CD4-positive, alpha-beta T cell treated with Interleukin-4 for 4 hours (primary cell): ENCODE measurements at places on chromosomes 12 and 14.
A peak's percentile ranks its signal among the peaks of the same experiment; 100 is the strongest.

DNA sequence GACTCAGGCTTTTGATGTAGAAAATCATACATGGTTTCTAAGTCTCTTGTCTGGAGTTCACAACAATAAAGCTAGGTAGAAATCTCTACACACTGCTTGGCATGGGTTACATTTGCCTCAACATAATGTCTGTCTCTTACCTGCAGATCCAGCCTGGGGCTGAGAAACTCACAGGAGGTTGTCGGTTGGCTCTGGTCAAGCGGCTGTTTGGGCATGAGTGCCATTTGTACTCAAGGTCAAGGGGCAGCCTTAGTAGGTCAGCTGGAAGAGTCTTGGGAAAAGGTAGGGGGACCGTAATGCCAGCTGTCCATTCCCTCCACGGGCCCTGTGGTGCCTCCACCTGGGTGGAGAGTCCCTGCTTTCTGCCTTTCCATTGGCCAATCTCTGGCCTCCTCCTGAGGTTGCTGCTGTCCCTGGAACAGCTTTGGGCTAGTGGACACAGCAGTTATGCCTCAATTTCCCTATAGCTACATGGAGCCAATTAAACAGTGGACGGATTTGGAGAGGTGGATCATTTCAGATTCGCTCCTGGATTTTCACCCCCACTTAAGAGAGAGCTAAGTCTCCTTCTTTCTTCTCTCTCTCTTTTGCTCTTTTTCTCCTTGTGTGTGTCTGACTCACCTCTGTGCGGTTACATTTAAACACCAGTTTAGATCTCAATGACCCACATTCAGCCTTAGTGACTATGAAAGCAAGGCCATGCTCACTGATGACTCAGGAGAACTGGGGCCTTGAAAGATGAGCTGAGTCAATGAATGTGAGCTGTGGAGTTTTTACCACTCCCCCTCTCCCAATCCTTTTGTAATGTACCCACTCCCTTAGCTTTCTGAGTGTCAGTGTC is 132.8 kb upstream of the HIF1A start:
- peak; percentile 72 for DNase-seq

DNA sequence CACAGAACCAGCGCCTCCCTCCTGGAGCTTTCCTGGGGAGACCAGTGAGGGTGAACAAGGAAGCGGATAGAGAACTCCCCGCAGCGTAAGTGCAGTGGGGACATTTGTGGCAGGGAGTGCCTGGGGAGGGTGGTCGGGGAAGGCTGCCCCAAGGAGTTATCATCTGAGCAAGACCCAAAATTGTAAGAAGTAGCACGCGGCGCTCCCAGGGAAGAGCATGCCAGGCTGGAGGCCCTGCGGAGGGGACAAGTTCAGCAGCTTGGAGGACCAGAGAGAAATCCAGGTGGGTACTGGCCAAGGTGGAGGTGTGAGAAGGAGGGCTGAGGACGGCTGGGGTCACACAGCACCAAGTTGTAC is 46.2 kb upstream of the RIMBP2 start:
- DNase-seq = no peak

DNA sequence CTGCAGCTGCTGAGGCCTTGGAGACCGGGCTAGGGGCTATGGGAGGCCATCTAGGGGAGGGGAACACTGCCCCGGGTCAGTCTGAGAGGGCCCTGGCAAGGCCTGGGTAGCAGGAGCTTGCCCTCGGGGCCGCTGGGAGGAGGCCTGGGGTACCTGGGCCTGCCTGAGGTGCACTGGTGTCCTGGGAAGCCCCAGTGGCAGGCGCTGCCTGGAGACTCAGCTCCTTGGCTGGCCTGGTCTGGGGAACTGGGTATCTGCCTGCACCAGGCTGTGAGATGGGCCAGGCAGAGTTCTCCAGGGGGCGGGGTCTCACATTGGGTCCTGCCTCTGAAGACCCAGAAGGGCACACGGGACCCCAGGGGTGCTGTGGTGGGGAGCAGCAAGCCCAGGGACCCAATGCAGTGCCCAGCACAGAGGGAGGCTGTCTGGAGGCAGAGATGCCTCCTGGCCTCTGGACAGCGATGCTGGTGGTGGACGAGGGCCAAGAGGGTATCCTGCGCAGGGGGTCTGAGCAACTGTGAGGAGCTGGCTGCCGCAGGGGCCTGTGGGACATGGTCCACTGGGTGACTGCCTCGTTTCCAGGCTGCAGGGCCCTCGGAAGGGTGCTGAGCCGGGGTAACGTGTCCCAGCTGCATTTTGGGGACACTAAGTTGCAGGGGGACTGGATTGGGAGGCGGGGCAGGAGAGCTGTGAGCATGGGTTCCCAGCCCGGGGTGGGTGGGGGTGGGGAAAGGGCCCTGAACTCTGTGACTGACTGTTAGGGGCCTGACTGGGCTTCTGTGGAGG is 7.4 kb upstream of the MTA1 start:
- DNase-seq = no peak

DNA sequence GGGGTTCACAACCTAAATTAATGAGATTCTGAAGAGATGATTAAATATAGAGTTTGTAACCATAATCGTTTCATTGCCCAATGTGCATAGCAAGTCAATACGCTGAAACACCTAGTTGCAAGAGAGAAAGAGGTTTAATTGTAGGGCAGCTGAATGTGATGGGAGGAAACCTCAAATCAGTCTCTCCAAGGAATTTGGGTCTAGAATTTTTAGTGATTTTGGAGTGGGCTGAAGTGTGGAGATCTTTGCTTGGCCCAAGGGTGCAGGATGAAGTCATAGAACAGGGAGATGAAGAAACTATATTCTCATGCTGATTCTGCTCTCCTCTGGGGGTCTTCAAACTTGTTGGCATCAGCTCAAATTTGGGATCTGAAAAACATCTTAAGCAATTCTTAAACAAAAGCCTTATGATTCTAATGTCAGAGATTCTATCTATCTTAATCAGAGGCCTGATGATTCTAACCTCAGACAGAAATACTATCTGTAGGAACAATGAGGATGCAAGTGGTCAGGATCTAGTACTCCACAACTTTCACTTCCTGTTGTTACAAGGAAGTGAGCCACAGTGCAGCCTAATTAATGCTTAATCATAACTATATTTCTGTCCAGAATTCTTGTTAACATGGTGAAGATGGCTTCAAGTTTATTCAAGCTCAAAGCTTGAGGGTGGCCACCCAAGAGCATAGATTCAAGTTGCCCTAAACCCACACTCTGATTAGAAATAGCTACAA is 80.2 kb upstream of the FUT8 start:
- DNase-seq = no peak

GRCh38 chr12:85559127-85559526 is 277.1 kb downstream of the RASSF9 start:
- no peak for DNase-seq

GRCh38 chr12:98955284-98955683 is 310.2 kb downstream of the APAF1 start:
- DNase-seq = no peak

- no peak for DNase-seq
Observed at GRCh38 chr14:26595926-26596542, 1.8 kb downstream of the NOVA1 start.

GRCh38 chr12:4137015-4137414 is 136.5 kb upstream of the CCND2 start:
- DNase-seq = no peak

DNA sequence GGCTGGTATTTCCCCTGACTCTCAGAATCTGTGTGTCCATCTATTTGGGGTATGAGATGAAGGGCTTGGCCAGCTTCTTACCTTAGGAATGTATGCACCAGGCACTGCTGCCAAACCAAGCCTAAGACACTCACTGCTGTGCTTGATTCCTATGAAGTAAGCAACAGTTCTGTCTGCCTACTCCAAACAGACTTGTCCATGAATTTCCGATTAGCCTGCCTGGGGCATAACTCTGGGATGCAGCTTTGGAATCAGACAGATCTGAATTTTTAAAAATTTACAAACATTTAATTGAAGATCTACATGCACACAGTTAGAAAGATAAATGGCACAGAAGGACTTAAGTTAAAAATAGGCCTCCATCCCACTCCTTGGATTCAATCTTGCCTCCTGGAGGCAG is 59.5 kb upstream of the JDP2 start:
- DNase-seq = no peak

GRCh38 chr12:9115731-9116559 is at the start of gene A2M:
Gene A2M, minus strand, starts transcription at chr12:9115919. Its CDS starts 70 bp downstream, at chr12:9115849.
- DNase-seq = no peak

DNA sequence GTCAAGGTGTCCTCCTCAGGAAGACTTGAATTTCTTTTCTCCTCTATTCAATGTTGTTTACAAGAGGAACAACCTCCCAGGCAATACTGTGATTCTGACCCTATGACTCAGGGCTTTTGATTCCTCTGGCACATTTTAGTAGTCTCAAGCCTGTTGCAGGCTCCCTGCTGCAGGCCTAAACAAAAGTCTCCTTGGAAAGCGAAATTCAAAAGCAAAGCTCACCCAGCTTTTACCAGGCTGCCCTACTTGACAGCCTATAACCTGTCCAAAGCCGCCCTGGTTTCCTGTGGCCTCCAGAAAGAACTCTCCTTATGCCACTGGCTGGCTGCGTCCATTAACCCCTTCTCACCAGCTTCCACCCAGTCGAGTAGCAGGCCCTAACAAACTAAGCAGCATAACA is 11.6 kb downstream of the FGD6 start:
- no peak for DNase-seq

- DNase-seq = no peak
Observed at GRCh38 chr12:20395791-20396550, 27.6 kb downstream of the PDE3A start.

DNA sequence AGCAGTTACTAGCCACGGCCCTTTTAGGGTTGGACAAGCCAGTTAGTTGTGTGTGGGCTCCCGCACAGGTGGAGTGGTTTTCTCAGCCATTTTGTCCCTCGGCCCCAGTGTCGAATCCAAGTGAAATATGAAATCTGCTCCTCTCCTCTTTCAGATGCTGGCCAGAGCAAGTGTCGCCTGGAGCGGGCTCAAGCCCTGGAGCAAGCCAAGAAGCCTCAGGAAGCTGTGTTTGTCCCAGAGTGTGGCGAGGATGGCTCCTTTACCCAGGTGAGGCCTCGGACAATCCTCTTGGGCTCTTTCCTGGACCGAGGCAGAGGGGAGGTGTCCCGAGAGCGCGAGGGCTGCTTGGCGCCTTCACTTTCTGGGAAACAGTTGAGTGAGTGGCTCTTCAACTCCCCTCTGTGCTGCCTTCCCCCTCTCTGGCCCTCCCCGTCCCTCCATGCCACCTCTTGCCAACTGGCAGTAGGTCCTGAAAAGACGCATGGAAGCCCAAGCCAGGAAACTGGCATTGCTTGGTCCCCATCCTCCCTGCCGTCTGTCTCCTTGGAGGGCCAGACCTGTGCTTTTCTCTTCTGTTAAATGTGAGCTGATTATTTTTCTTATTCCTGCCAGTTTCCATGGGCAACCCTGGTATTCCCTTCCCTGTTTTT is 74.2 kb downstream of the SMOC1 start:
- DNase-seq = no peak

DNA sequence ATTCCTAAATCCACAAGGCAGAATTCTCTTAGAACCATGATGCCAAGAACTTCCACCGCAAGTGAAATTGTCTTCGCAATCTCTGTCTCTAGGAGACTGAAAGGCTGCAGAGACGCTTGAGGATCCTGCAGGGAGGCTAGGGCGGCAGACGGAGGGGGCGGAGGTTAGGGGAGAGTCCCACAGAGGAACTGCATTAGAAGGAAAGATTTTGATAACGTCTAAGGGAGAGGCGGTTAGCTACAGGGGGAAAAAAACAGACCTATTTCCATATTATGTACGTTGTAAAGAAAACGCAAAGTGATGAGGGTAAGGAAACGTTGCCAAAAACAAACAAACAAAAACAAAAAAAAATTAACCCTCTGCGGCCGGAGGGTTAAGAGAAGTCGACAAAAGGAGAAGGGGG is 595 bp downstream of the KLHL28 start:
- peak; percentile 64 for DNase-seq

- DNase-seq = no peak
Observed at GRCh38 chr14:61346221-61346620, 24.8 kb downstream of the PRKCH start.

DNA sequence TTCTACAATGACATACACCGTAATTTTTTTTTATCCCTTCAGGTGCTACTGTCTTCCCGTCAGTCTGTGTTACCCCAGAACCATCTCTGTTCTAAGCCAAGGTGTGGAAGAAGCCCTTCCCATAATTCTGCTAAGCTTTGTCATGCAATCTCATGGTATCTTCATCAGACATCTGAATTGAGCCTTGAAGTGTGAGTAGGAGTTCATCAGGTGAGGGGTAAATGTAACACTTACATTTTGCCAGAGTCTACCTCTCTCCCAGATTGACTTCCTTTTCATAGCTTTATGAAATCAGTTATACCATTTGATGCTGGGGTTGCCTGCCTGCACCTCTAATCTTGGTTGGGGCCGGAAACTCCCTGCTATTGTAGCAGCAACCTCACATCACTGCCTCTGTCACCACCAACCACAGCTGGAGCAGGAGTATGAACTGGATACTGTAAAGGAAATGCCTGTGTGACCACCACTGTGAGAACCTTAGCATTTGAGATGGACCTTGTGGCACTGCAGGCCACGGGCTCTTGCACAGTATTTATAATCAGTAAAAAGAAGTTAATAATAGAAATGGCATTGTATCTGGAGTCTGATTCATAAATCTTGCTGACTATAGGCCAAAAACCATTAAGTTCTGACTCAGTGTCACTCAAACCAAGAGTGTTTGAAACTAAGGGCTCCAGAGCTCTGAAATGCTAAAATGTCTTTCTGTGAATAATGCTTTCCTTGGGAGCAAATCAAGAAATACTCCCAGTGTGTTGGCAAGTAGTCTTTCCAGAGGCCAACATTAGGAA is 58.7 kb upstream of the STK38L start:
- DNase-seq = no peak

GRCh38 chr12:94770791-94771190 is 120.4 kb upstream of the TMCC3 start:
- DNase-seq = no peak

- DNase-seq = no peak
Observed at GRCh38 chr12:75137896-75138295, 71.7 kb downstream of the KCNC2 start.

DNA sequence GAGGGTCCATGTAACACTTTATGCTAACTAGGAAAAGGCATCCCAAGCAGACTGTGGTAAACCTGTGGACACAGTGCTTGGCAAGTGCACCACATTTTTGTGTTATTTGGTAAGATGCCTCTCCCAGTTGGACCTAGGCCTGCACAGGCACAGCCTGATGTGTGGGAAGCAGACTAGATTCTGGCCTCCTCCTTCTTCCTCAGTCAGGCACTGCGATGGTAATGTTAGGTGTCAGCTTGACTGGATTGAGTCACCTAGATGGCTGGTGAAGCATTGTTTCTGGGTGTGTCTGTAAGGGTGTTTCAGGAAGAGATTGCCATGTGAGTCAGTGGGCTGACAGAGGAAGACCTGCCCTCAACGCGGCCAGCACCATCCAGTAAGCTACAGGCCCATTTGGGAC is 25.3 kb upstream of the RHOJ start:
- DNase-seq = no peak

DNA sequence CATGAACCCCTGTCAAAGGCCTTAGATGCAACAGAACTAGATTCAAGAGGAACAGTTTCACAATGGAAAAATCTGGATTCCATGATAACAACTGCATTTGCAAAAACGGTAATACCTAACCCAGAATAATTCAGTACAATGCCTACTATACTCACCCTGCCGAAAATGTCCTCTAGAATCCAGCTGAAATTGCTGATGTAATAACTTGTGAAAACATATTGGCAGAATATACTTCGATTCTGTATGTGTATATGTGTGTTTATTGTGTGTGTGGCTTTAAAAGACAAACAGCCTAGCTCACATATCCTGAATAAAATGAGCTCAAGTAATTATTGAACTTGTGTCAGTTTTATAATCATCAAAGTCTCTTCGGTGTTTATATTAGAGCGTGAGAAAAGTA is 46.0 kb downstream of the PHLDA1 start:
- DNase-seq = no peak

- DNase-seq = peak; percentile 58
Observed at GRCh38 chr14:64507376-64508156, 3.0 kb downstream of the ZBTB1 start.
